ENCODE measurements at places on chromosomes 3 and 15.

DNA sequence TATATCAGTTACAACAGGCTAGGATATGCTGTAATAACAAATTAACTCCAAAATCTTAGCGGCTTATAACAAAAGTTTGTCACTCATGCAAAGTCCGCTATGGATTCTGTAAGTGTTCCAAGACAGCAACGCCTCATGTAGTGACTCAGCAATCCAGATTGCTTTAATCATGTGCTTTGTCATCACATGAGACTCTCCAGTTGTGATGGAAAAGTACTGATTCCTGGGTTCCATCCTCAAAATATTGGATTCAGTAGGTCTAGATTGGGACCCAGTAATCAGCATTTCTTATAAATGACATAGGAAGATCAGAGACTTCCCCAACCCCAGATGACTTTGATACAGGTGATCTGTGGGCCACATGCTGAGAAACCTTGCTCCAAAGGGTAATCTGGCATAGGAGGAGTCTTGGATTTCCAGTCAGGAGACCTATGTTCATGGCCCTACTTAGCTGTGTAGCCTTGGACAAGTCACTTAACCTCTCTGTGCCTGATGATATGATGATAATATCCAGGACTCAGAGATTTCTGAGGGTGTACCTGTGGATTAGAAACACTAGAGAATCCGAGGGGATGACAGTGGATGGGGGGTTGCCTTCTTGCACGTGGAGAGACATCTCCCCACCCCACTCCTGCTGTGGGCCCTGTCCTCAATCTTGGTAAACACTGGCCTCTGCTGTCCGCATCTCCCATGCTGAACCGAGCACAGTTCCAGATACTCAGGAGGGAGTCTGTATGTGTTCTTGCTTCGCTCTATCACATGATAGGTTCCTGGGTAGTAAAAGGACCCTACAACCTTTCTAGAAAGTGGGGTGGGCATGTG, 65.5 kb downstream of the CORO2B start:
- DNase-seq: peak; percentile 27

GRCh38 chr3:111947231-111947630, 31.6 kb upstream of the ABHD10 start:
- no peak for DNase-seq

GRCh38 chr15:39890621-39891020, 29.4 kb downstream of the GPR176 start:
- no peak for DNase-seq

GRCh38 chr3:171175741-171176234, 149.3 kb upstream of the SLC2A2 start:
- DNase-seq: no peak

DNA sequence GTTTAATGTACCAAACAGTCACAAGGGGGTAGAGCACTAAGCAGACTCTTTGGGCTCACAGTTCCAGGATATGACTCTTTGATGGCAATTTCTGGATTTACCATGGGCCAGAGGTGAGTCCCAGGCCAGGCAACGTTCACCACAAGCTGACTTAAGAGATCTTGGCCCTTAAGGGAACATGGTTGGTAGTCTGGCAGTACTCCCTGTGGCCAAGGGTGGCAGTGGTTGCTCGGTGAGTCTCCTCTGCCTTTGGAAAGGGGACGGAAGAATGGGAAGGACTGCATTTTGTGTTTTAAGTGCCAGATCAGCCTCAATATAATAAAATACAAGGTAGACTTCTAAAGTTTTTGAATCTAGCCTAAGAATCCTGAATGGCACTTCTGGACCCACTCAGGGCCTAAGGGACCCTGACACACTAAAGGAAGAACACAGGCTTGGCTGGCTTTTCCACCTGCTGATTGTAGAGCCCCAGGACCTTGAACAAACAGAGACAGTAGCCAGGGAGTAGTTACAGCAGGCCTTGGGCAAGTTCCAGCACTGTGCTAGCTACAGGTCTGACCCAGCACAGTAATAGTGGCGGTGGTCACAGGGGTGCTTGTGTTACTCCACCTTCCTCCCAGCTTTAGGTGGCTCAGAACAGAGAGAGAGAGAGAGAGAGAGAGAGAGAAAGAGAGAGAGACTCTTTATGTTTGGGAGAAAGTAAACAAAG, 730.7 kb upstream of the ALCAM start:
- no peak for DNase-seq

GRCh38 chr3:80007522-80007921, 239.7 kb upstream of the ROBO1 start:
- DNase-seq: no peak

DNA sequence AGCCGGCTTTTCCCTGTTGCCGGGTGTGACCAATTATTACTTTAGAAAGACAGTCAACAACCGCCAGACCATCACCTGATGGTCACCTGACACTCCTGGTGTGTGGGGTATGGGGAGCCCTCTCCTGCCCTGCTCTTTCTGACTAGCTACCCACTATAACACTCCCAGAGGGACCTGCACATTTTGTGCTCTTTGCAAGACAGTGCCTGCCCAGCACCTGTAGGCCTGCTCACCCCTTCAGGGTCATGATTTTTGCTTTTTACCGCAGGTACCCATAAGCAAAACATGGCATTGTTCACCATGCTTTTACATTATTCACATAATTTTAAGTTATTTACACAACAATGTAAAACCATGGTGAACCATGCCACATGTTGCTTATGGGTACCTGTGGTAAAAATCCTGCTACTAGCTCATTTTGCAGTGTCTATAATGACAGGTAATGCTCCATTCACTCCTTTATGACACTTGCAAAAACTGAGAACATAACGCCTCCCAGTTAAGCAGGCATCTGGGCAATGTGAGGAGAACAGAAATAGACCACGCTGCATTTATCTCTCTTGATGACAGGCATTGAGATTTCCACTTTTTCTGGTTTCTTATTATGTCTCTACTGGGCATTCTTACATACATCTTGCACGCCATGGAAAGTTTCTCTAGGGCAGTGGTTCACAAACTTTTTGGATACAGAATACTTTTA, 9.9 kb downstream of the CCRL2 start:
- DNase-seq: no peak

DNA sequence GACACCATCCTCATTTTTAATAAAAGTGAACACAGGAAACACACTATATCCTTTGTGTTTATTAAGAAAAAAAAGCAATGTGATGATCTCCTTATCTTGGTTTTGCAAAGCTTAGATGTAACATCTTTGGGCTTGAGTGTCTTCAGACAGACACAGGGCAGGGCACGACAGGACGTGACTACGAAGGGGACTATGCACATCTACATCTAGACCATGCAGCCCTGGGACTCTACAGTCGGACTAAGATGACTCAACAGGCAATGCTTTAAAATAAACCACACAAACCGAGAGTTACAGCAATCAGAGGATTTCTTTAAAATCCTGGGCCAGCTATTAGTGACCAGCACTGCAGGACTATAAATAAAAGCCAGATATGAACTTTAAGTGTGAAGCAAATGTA, 22.8 kb upstream of the TM2D3 start:
- no peak for DNase-seq

DNA sequence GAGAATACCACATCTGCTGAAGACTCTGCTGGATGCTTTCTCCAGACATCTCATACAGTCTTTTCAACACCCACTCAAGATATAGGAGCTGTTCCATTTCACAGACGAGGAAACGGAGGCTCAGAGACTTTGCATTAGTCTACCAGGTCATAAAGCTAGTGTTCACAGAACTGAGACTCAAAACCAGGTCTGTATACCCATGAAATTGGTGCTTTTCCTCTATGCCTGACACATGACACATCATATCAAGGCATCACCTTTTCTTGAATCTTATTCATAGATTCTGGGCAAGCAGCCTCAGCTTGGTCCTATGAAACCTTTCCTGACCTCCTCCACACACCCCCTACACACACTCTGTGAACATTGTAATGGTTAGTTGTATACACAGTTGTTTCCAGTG, 101.2 kb downstream of the LPP start:
- no peak for DNase-seq

GRCh38 chr3:72797773-72798543, 50.3 kb downstream of the SHQ1 start:
- peak; percentile 14 for DNase-seq

- no peak for DNase-seq
Observed at GRCh38 chr15:38351466-38351865, 98.8 kb downstream of the SPRED1 start.

DNA sequence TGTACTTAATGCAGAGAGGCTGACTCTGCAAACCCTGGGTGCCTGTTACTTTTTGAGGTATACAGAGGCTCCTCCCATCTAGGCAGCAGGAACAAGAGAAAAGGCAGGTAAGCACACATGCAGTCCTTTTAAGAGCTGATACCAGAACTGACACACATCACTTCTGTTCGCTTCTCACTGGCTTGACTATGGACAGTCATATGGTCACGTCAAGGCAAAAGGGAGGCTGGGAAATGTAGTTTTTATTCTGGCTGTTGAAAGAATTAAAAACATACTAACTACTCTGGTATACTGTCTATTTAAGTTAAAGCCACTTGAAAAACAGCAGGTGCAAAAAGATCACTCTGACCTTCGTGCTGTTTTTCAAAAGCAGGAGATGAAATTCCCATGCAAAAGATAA, 218.3 kb downstream of the CTNNB1 start:
- no peak for DNase-seq

- no peak for DNase-seq
Observed at GRCh38 chr3:100988080-100988479, 5.1 kb downstream of the ABI3BP start.

DNA sequence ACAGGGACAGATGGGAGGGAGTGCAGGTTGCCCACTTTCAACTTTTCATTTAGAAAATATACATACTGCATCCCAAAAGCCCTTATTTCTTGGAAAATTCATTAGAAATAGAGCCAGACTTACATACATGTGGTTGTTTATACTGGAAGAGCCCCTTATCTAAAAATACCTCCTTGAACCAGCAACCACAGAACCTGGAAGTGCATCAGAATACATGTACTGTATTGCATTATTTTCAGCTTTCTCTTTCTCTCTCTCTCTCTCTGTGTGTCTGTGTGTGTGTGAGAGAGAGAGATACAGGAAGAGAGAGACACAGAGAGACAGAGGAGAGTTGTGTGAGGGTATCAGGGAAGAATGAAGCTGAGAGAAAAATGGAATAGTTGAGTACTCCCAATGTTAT, 29.5 kb upstream of the LSAMP start:
- no peak for DNase-seq

GRCh38 chr15:76274226-76274625, 37.0 kb downstream of the ETFA start:
- DNase-seq: no peak

DNA sequence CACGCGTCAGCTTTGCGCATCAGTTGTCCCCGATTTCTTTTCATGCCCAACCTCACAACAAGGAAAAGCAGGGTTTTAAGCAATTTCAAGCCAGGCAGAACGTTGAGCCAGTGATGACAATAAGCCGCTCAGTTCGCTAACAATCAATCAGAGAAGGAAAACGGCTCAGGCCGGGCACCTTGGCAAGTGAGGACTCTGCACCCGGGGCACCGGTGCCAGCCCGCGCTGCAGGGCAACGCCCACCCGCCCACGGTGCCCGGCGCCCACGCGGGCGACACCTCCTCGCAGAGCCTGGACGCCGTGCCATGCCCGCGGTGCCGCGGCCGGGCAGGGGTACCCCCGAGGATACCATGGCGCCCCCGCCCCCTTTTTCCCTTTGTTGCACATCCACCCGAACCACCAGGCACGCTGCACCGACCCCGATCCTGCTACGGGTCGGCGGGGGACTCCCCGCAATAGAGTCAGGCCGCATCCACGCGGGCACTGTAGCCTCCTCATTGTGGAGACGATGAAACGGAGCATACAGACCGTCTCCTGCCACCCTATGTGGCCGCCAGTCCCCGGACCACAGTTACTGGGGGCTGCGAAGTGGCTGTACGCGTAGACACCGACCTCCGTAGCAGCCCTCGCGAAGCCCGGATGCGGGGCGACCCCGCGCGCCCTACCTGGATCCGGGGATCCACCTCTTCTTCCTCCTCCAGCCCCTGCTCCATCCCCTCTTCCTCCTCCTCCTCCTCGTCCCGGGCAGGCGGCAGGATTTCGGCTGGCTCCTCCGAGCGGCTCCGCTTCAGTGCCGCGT, 581 bp downstream of the SH3BP5 start:
- no peak for DNase-seq

- DNase-seq: no peak
Observed at GRCh38 chr3:21170964-21171363, 580.0 kb downstream of the ZNF385D start.

DNA sequence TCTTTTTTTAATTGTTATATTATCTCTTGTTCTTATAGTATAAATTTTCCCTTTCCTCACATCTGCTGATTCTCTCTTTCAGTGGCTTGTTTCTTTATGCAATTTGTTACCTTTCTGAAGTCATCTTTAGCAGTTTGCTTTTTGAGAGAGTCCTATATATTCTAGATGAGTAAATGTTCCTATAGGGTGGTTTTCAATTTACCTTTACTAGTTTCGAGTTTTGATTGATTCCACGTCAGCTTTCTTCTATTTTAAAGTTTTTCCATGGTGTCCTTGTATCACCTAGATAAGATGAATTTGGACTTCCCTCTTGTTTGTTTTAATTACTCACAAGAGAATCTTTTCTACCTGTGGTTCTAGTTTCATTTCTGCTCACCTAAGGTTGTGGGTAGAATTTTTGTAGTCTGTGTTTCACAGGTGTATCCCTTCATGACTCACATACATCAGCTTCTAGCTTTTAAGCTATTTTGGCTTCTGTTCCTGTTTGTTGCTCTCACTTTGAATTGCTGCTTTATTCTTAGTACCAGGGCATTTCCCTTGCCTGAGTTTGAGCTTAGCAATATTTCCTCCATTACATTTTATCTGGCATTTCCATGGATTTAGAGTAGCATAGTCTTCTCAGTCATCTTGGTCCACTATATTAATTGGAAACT, 6.4 kb downstream of the TEX9 start:
- DNase-seq: no peak

DNA sequence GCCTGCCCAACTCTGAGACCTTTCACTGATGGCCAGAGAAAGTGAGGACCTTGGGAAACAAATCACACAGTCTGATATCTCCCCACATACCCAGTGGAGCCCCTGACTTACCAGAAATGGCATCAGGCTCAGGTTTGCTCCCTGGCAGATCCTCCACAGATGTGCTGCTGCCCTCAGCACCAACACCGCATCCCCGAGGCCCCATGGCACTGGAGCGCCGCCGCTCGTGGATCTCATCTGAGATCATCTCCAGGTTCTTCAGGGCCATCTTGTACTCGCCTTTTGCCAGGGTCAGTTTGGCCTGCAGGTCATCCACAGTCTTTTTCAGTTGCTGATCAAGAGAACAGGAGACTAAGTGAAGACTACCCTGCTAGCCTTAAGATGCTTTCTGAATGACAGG, 52.7 kb downstream of the CAPN7 start:
- no peak for DNase-seq

DNA sequence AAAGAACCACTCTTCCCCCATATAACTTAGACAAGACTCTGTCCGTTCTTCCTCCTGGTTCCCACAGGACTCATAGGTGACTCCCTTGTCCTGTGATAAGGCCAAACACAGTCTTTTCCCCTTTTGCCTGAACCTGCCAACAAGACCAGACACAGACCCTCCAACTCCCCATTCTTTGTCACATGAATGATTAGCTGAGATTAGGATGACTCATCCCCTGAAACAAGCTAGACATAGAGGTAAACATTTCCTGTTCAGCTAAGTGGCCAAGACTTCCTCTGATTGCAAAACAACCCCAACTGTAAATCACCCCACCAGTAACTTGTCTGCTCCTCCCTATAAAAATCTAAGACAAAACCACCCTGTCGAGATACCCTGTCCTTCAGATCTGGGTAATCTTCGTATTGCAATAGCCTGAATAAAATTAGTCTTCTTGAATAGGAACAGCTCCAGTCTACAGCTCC, 11.4 kb upstream of the HTR3E start:
- DNase-seq: no peak

Measured in K562 (cell line).